ENCODE measurements at places on chromosomes 7 and 10.

DNA sequence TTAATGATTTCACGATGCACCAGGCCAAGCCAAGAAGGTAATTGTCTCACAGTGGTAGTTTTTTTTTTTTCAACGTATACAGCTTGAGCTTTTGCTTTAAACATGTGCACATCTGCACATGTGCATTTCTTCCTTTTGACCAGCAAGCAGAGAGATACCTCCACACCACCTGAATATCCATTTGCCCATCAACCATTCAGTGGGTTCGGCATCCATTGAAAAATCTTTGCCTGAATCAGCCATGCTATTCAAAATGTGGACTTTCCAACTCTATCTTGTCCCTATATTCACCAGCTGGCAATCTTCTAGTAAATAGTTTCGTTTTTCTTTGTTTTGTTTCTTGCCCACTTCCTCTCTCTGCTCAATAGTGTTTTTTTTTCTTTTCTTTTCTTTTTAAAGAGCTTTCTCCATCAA, 7.7 kb upstream of the TRA2A start:
- DNase-seq, result no peak

DNA sequence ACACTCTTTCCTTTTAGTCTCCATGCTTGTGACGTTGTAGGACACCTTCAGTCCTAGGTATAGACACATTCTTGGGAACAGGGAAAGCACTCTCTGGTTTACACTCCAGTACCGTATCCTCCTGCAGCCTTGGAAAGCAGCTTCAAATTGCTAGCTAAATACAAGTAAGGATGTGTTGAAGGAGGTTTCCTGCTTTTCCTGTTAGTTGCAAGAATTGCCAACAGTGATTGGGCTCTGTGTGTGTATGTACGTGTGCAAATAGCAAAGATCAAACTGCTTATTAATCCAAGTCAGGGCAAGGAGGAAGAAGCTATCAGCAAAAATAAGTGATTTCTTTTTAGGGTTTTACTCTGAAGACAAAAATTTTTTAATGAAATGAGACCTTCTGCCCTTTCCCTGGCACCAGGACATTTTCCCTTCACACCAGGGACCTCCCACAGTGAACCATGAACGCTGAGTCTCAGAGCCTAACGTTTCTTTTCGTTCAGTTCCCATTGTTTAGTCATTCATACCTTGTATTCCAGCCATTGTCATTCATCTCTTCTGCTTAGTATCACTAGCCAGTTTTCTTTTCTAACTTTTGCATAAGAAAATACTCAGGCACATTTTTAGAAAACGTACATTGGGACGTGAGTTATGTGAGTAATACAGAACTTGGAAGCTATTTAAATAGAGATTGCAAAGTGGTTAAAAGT, 36.9 kb upstream of the AUTS2 start:
- no peak for DNase-seq

DNA sequence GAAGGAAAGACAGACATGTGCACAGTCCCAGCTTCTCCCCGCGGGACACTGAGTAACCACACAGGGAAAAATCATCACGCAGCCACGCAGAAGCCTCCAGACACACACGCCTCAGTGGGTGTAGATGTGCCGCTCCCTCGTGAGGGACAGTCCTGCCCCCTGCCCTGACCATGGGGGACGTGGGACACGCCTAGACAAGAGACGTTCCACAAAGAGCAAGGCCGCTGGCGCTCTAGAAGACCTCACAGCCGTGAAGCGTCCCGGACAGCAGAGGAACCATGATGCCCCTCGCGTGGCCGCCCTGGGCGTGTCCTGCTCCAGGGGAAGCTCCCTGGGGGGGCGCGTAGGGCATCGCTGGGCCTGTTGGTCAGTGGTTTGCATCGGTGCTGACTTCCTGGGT, 210.8 kb downstream of the DNAJB6 start:
- no peak for DNase-seq

GRCh38 chr10:116764979-116765378, 22.6 kb upstream of the HSPA12A start:
- DNase-seq, result no peak

GRCh38 chr10:13865758-13866491, 279.2 kb downstream of the PRPF18 start:
- DNase-seq, result no peak

- no peak for DNase-seq
Measured at GRCh38 chr7:151367284-151367683, 25.7 kb downstream of the NUB1 start.

DNA sequence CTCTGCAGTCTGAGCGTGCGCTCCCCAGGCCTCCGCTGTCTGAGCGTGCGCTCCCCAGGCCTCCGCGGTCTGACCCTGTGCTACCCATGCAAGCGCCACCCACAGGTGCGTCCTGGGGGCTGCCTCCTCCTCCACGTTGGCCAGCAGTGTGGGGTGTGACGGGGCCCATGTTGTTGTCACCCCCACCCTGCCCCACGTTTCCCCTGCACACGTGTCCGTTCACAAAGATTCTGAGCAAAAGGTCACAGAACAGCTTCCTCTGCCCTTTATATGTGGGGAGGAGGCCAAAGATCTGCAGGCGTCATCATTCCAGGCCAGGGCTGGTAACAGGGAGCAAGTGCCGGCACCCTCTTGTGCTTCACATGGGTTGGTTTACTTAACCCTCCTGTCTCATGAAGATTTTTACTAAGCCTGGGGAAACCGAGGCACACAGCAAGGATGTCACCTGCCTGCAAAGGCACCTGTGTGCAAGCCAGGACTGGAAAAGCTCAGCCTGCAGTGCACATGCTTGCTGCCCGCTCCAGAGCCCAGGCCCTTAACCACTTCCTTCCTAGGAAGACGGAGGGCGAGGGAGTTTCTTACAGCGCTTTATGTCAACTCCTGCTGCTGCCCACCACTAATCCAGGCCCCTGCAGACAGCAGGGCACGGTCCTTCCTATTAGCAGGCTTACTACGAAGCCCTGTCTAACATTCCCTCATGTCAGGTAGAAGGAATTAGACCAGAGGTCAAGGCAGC, 4.8 kb downstream of the GPR146 start:
- peak; percentile 35 for DNase-seq

DNA sequence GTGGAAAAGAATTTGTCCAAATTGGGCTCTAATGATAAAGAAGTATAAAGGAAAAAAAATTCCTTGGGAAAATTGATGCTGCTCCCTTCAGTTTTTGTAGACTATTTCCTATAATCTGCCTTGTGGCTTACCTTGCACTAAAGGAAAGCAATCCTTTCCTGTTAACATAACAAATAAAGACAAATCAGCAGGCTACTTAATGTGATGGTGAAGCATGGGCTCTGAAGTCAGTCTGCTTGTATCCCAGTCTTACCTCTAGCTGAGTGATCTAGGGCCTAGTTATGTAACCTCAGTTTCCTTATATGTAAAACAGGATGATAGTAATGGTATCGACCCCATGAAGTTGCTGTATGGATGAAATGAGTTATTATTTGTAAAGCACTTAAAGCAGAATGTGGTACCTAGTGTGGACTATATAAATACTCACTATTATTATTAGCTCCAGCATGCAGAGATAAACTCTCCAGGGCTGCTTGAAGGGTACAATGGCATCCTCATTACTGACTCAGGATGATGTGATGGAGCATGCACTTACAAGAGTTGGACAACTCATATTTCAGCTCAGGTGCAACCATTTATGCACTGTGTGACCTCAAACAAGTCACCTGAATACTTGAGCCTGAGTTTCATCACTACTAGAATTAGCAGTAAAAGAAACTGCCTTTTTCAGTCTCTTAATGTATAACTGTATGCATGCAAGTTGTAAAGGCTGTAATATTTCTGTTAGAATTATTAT, 156.1 kb downstream of the DKK1 start:
- no peak for DNase-seq

DNA sequence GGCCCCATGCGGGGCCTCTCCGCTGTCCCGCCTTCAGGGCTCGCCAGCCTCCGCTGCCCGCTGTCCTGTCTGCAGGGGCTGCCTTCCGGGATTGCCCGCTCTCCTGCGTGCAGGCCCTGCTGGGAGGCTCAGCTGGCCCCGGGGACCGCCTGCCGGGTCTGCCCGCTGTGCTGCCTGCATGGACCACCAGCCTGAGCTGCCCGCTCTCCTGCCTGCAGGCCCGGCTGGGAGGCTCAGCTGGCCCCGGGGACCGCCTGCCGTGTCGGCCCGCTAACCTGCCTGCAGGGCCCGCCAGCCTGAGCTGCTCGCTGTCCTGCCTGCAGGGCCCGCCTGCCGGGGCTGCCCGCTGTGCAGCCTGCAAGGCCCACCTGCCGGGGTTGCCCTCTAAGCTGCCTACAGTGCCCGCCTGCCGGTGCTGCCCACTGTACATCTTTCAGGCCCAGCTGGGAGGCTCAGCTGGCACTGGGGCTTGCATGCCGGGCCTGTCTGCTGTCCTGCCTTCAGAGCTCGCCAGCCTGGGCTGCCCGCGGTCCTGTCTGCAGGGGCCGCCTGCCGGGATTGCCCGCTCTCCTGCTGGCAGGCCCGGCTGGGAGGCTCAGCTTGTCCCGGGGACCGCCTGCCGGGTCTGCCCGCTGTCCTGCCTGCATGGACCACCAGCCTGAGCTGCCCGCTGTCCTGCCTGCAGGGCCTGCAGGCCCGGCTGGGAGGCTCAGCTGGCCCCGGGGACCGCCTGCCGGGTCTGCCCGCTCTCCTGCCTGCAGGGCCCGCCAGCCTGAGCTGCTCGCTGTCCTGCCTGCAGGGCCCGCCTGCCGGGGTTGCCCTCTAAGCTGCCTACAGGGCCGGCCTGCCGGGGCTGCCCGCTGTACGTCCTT, 165.1 kb downstream of the GLRX3 start:
- peak; percentile 29 for DNase-seq

- no peak for DNase-seq
Measured at GRCh38 chr7:10910447-10910846, 63.2 kb upstream of the PHF14 start.

GRCh38 chr7:137606061-137606674, 240.6 kb downstream of the DGKI start:
- no peak for DNase-seq

- DNase-seq, result no peak
Measured at GRCh38 chr10:16232441-16232840, 204.4 kb upstream of the PTER start.

- peak; percentile 72 for DNase-seq
Measured at GRCh38 chr7:102412548-102412947, 16.4 kb downstream of the PRKRIP1 start.

DNA sequence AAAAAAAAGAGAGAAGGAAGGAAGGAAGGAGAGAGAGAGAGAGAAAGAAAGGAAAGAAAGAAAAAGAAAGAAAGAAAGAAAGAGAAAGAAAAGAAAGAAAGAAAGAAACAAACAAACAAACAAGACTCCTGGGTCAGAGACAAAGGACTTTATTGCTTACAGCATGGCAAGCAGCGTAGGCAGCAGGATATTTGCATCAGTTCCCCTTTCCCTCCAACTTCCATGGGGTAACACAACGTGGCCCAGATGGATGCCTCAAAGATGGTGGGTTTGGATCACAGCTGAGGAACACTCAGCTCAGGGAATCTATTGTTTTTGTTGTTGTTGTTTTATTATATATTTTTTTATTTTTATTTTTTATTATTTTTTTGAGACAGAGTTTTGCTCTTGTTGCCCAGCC, 128.5 kb upstream of the VKORC1L1 start:
- DNase-seq, result no peak

DNA sequence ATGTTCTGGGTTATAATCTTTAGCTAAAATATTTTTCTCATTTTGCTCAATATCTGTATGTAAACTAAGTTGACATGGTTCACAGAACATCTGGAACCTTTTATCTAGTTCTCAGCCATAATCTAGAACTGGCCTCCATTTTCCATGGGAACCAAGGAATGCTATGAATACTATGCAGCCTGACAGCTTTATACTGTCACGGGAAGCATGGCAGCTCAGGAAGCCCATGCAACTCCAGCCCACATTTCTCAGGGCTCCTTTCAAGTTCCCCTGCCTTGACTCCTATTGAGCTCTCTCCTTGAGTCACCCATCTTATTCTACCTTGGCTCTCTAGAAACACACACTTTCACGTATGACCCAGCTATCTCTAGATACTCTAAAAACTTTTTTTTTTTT, 36.6 kb upstream of the PRKAR2B start:
- no peak for DNase-seq

GRCh38 chr7:143263266-143264195, at the start of gene GSTK1:
TSS of gene GSTK1 (plus strand) at chr7:143263441. CDS start at chr7:143263514, 73 bp downstream.
- peak; percentile 87 for DNase-seq

- DNase-seq, result peak; percentile 51
Measured at GRCh38 chr7:2019711-2020511, 212.8 kb downstream of the MAD1L1 start.

DNA sequence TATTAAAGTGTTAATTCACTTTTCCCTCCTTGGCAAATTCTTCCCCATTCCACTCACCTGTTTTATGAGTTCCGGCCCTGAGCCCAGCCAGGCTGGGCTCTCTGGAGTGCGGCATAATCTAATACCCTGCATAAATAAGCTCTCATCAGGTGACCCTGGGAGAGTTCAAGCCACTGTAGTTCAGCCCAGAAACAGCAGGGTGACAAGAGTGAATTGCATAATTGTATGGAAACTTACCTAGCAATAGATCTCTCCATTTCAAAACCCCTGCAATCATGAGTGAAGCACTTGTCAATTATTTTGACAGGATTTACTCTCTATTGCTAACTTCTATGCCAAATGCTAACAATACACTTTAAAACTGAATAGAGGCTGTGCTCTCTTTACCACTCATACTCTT, 94.7 kb downstream of the OSBPL3 start:
- DNase-seq, result no peak

GRCh38 chr7:35735396-35735795, 40.5 kb upstream of the HERPUD2 start:
- no peak for DNase-seq

- DNase-seq, result no peak
Measured at GRCh38 chr10:101303087-101303703, 50.8 kb upstream of the BTRC start.

DNA sequence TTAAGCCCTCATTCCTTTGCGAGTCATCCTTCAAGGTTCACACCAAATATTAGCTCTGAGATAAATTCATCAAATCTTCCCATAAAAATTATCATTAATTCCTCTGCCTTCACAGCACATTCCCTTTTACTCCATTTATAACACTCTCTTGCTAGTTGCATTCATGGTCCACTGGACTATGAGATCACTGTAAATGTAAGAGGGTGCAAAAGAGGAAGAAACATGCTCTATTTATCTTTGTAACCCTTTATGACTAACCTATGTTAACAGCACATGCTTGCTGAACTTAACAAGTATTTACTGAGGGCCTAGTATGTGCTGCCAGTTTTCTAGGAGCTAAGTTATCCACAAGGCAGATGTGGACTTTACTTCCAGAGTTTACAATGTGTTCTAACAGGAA, 86.7 kb upstream of the TMEM168 start:
- DNase-seq, result no peak

DNA sequence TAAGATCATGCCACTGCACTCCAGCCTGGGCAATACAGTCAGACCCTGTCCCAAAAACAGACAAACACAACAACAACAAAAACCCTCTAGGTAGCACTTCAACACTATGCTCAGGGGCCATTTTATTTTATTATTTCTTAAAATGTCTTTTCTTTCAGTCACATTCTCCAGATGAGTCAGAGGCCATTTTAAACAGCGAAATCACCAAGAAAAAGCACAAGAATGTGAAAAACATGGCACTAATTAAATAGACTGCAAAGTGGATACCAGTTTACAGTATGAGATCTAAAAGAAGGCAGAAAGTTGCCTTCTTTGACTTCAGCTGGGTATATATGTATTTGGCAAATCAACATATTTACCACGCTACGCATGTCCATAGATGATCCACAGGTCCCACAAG, 6.1 kb upstream of the FGL2 start:
- DNase-seq, result no peak
